ENCODE measurements at places on chromosomes 11 and 22. TPM values are rescaled to one million over a fixed set of nuclear protein-coding genes. Genes with fewer than 3 reads are reported as not detected.

DNA sequence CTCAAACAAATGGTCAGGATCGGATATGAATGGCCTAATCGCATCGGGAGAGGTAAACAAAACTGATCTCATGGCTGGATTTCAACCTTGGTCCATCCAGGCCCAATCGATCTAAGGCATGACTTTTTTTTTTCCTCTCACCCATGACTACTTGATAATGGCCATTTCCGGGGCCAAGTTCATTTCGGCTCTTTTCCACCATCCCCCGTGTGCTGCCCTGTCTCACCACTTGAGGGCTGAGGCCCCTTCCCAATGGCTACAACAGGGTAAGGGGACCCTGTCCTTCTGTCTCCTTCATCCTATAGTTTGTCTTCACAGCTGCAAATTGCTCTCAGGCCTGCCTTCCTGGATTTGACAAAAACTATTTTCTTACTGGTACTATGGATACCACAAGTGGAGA lies 26.7 kb downstream of the GRAP2 start:
- no peak overlapping the region for H3K4me3 ChIP-seq
- peaks cover 37% of the 10 kb centered on the region for H3K4me1 ChIP-seq
- peak; percentile 31 for DNase-seq
- H3K36me3 ChIP-seq = peaks cover 35% of the 10 kb centered on the region

The KCTD21 gene
- total RNA-seq = 8.9 TPM

The HBE1 gene
- not detected for total RNA-seq

DNA sequence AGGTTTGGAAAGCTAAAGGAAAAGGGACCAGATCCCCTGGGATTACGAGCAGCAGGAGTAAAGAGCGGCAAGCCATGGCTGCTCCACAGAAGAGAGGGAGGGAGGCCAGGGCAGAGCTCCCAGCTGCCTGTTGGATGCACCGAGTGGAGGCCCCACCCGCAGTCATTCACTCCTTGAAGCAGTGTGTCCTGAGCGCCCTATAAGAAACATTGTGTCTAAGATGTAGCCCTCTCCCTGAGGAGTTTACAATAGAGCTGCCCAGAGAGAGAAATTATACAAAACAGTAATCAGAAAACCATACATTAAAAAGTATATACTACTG lies 54.7 kb upstream of the CSNK2A3 start:
- H3K27ac ChIP-seq = no peak overlapping the region
- DNase-seq = no peak
- H3K27me3 ChIP-seq = no peaks in the 10 kb centered on the region

DNA sequence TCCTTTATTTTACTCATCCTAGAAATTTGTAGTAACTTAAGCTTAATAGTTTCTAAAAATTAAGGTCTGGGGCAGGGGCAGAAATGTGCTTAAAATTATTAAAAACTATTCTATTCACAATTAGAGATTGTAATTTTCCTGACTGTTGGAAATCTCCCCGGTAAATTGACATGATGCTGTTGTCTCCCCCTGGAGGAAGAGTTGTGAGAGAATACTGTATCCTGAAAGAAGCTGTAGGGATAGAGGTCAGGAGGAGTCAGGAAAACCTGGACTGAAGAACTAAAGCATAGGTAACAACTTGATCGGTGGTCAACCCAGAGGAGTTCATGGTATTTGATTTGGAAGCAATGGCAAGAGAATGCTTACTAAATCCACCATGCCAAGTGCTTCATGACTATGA lies 16.2 kb upstream of the ESAM start:
- no peak overlapping the region for H3K27ac ChIP-seq
- H3K27me3 ChIP-seq = no peaks in the 10 kb centered on the region
- H3K4me3 ChIP-seq = no peak overlapping the region
- DNase-seq = no peak
- peaks cover 20% of the 10 kb centered on the region for H3K4me1 ChIP-seq

The CPT1B gene
- 113 TPM for total RNA-seq

The PDGFB gene
- 0.89 TPM for total RNA-seq

- H3K4me3 ChIP-seq = no peak overlapping the region
- H3K27me3 ChIP-seq = no peaks in the 10 kb centered on the region
- DNase-seq = no peak
These were observed 55.0 kb upstream of the ARHGAP32 start for GRCh38 chr11:129247135-129247534.

DNA sequence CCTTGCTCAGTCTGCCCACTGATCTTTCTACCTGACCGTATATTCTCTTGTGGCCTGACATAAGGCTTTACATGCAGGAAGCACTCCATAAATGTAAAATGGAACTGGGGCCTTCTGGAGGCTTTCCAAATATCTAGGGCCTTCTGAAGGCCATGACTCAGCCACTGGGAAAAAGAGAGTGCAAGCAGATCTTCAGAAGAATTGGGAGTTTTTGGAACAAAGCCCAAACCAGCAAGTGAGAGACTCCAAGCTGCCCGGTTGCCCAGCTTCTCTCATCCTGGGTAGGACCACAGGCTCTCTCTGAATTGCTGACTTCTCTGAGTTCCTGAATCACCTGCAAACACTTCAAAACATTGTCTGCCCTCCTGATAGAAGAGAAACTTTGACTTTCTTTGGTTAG lies 107.9 kb upstream of the BMAL1 start:
- H3K27me3 ChIP-seq = peaks cover 12% of the 10 kb centered on the region
- DNase-seq = no peak
- H3K27ac ChIP-seq = no peak overlapping the region

DNA sequence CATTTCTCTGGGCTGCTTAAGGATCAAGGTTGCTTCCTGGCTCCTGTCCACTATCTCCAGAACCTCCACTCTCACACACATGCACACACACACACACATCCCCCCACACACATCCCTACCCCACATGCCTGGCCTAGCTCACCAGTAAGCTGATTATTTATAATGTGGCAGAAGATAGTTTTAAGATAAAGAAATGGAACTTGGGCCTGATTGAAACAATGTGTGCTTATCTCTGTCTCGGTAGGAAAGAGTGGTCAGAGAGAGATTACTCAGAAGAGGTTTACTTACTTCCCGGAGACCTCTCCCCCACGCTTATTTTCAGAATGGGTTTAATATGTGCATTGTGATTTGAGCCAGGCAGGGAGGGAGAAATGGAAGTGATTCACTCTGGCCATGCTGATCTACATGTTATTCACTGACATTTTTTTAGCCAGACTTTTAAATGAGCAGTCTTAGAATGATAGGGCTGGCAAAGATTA lies 422.4 kb downstream of the TENM4 start:
- peaks cover 10% of the 10 kb centered on the region for H3K27me3 ChIP-seq
- H3K27ac ChIP-seq = no peak overlapping the region
- no peaks in the 10 kb centered on the region for H3K4me1 ChIP-seq
- no peak overlapping the region for H3K4me3 ChIP-seq
- H3K36me3 ChIP-seq = no peaks in the 10 kb centered on the region

DNA sequence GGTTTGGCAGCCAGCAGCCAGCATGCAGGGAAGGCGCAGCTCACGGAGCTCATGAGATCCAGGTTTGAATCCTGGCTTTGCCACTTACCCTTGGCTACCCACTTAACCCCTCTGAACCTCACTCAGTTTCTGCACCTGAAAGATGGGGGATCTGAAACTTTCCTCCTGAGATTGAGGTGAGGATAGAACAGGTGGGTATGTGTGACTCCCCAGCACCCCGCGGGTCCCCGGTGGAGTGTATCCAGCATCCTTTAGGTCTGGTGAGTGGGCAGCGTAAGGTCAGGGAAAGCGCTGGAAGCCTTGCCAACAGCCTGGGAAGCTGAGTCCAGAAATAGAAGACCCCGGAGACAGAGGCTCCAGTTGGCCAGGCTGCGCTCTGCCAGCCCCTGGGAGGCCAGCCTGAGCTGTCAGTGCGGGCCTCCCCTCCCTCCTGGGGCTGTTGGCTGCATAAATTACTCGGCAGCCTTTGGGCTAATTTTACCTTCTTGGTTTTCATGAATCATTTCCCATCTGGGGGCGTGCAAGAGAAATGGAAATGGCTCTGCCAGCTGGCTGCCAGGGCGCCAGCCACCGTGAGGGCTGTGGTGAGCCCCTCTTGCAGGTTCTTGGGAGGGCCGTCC lies 17.6 kb downstream of the PRDM11 start:
- DNase-seq = no peak
- H3K27ac ChIP-seq = no peak overlapping the region
- no peaks in the 10 kb centered on the region for H3K27me3 ChIP-seq
- H3K4me1 ChIP-seq = no peaks in the 10 kb centered on the region

GRCh38 chr11:58046231-58046630 lies 15.5 kb downstream of the OR6Q1 start:
- no peak for DNase-seq
- no peaks in the 10 kb centered on the region for H3K4me1 ChIP-seq
- H3K27ac ChIP-seq = no peak overlapping the region
- H3K36me3 ChIP-seq = no peaks in the 10 kb centered on the region
- no peak overlapping the region for H3K4me3 ChIP-seq
- H3K27me3 ChIP-seq = no peaks in the 10 kb centered on the region

The IL10RA gene
- 161 TPM for total RNA-seq

The JHY gene
- 3.1 TPM for total RNA-seq

DNA sequence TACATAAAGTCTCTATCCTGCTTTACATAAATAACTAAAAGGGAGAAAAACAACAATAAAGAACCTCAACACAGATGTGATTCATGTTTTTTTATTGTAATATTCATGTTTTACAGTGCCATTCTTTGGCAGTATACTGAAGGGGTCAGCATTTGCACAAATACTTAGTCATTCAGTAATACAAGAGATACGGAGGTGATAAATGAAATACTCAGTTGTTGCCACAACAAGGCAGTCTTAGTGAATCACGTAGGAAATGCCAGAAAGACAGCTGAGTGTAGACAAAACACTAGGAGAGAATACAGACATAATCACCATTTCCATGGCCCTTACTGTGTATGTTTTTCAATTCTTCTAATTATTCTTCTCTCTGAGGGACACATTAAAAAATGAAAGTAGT lies 910.4 kb downstream of the METTL15 start:
- no peak overlapping the region for H3K27ac ChIP-seq
- H3K4me1 ChIP-seq = no peaks in the 10 kb centered on the region
- no peaks in the 10 kb centered on the region for H3K27me3 ChIP-seq
- no peaks in the 10 kb centered on the region for H3K36me3 ChIP-seq
- DNase-seq = no peak
- H3K4me3 ChIP-seq = no peak overlapping the region

DNA sequence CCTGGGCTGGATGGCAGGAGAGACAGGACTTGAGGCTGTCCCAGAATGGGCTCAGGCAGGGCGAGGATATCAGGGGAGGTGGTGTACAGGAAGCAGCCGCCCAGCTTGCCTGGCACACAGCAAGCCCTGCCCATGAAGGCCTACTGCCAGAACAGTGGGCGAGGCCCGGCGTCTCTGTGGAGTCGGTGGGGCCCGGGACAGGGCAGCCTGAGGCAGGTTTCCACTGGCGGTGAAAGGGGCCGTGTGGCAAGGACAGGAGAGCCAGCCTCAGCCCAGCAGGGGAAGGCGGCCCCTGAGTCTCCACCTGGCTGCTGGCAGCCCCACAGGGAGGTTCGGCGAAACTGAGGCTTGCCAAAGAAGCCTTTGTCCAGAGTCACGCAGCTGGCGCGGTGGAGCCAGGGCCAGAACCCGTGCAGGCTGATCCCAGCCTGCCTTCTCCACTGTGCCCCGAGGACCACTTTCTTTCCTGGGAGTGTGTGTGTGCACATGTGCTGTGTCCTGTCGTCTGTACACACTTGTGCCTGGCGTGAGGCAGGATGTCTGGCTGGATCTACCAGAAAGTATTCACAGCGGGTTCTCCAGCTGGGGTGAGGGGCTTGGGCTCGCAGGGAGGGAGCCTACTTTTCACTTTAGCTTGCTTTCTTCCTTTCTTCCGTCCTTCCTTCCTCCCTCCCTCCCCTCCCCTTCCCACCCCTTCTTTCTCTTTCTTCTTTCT lies 1.2 kb downstream of the TSPO start:
- peaks cover 40% of the 10 kb centered on the region for H3K4me1 ChIP-seq
- no peaks in the 10 kb centered on the region for H3K36me3 ChIP-seq
- peak; percentile 71 for DNase-seq
- peak overlapping the region; percentile 90 for H3K27ac ChIP-seq
- no peaks in the 10 kb centered on the region for H3K27me3 ChIP-seq

The MOGAT2 gene
- not detected for total RNA-seq

The CNTF gene
- 2.9 TPM for total RNA-seq

GRCh38 chr11:75850787-75851186 lies 35.8 kb downstream of the UVRAG start:
- peaks cover 13% of the 10 kb centered on the region for H3K4me1 ChIP-seq
- no peak overlapping the region for H3K27ac ChIP-seq
- no peak overlapping the region for H3K4me3 ChIP-seq
- H3K36me3 ChIP-seq = peaks cover 13% of the 10 kb centered on the region
- H3K27me3 ChIP-seq = no peaks in the 10 kb centered on the region
- no peak for DNase-seq

DNA sequence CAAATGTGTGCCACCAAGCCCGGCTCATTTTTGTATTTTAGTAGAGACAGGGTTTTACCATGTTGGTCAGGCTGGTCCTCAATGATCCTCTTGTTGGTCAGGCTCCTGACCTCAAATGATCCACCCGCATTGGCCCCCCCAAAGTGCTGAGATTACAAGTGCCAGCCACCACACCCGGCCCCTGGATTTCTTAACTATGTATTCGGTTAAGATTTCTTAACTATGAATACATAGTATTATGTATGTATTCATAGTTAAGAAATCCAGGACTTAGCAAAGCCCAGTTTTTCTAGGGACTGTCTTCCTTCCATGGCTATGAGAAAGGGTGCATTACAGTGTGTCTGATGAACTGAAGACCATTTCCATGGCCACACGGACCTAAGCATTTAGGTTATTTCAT lies 1.7 kb downstream of the C11orf91 start:
- peaks cover 29% of the 10 kb centered on the region for H3K27me3 ChIP-seq
- DNase-seq = no peak
- H3K4me3 ChIP-seq = no peak overlapping the region

The ARL2 gene
- 65.3 TPM for total RNA-seq

GRCh38 chr22:35625763-35626432 lies 8.8 kb upstream of the MB start:
- no peak overlapping the region for H3K27ac ChIP-seq
- no peaks in the 10 kb centered on the region for H3K36me3 ChIP-seq
- H3K27me3 ChIP-seq = peaks cover 6% of the 10 kb centered on the region
- peaks cover 26% of the 10 kb centered on the region for H3K4me1 ChIP-seq
- no peak overlapping the region for H3K4me3 ChIP-seq

- H3K36me3 ChIP-seq = peaks cover 5% of the 10 kb centered on the region
- H3K4me3 ChIP-seq = peak overlapping the region; percentile 76
These were observed 1.7 kb downstream of the TSPAN18 start for GRCh38 chr11:44728491-44728910.

GRCh38 chr11:125846188-125846587 lies 13.1 kb downstream of the PATE4 start:
- peaks cover 7% of the 10 kb centered on the region for H3K36me3 ChIP-seq
- H3K27ac ChIP-seq = no peak overlapping the region
- peaks cover 9% of the 10 kb centered on the region for H3K27me3 ChIP-seq
- no peak for DNase-seq

DNA sequence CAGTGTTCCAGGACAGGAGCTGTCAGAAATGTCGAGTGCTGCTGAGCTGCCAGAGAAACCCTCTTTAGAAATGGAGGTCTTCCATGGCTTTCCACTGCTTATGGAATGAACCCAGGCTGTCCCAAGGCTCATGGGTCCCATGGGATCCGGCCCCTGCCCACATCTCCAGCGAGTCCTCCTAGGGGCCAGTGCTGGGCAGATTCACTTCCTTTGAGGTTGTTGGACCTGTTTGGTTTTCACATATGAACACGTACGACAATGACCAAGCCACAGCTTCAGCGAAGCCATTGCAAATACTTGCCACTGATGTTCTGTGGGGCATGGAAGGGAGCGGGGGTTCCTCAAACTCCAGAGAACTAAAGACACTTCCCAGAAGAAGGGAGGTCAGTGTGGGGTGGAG lies 483.3 kb downstream of the TBC1D22A start:
- H3K27ac ChIP-seq = no peak overlapping the region
- no peaks in the 10 kb centered on the region for H3K36me3 ChIP-seq
- H3K4me3 ChIP-seq = no peak overlapping the region
- H3K27me3 ChIP-seq = peaks cover 6% of the 10 kb centered on the region
- H3K4me1 ChIP-seq = no peaks in the 10 kb centered on the region

The JAML gene
- 117 TPM for total RNA-seq

Measured in activated CD4-positive, alpha-beta T cell treated with anti-CD3 and anti-CD28 coated beads, Interleukin-2, amount 10 ng/mL, durations not matched to agents 7 days and 5 days (primary cell).